ENCODE measurements at places on chromosomes 4 and X. TPM values are rescaled to one million over a fixed set of nuclear protein-coding genes. Genes with fewer than 3 reads are reported as not detected.
A peak's percentile ranks its signal among the peaks of the same experiment; 100 is the strongest.

DNA sequence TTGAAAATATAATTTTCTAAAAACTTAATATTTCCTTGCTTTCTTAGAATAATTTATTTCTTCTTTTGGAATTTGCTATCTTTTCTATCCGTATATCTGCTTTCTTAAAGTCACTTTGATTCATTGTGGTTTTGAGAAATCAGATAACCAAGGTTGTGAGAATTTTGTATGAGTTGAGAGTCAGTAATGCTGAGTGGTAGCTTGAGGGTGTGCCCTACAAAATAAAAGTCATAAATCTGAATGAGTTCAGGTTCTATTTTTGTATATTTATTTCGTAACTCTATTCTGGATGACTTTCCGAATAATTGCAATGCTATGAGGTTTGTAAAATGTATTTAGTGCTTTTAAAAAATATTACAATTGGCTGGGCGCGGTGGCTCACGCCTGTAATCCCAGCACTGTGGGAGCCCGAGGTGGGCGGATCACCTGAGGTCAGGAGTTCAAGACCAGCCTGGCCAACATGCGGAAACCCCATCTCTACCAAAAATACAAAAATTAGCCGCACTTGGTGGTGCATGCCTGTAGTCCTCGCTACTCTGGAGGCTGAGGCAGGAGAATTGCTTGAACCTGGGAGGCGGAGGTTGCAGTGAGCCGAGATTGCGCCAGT lies 8.9 kb downstream of the COPS4 start:
- no peak for DNase-seq

IQCM gene
- total RNA-seq, result 0.17 TPM

- peak; percentile 1 for DNase-seq
These were observed 214.6 kb downstream of the FRMPD4 start for GRCh38 chrX:12352922-12353321.

DNA sequence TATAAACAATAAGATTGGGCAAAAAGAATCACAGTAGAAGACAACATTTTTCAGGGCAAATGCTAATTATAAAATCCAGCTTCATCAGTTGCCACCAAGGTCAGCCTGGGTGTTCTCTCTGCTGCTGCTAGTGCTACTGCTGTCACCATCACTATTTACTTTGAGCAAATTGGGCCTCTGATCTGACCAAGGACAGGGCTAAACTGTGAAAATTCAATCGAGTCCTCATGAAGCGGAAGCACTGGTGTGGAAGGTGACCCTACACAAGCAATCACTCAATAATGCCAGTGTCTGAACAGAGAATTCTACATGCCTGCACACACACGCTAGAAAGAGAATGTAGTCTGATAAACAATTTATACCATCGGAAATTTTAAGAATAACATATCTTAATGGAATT lies 122.9 kb upstream of the TTC29 start:
- no peak for DNase-seq

DNA sequence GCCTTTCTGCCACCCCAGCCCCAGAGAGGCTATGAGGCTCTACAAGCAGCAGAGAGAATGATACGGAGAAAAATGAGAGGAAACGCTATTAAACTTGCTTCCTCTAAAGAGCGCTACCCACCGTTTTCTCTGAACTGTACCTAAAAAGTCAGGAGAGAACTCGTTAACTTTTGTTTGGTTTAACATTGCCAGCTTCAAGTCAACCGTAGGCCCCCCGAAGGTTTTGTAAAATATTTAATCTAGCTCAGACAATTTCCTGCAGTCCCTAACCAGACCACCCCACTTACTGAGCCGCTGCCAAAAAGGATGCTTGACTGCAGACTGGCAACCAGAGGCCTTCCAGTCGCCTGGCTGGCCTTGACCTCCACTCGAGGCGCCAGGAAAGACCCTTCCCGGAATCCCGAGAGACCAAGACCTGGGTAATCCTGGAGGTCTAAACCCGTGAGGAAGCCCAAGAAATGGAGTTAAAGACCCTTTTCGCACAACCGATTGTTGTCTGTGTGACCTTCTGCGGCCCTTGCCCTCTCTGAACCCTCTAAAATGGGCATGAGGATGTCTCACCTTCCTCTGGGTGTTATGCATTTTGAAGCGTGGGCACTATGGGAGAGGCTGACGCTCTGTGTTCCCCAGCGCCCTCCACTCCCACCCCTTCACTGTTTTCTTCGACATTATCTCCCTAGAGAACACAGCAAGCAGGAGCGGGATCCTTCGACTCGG lies 86.3 kb downstream of the BCOR start:
- DNase-seq, result peak; percentile 30

Measured in H7 (cell line).